ENCODE measurements at places on chromosomes 3 and 15.

- no peak for DNase-seq
These were observed 35.1 kb upstream of the CSPG5 start for GRCh38 chr3:47613722-47614121.

DNA sequence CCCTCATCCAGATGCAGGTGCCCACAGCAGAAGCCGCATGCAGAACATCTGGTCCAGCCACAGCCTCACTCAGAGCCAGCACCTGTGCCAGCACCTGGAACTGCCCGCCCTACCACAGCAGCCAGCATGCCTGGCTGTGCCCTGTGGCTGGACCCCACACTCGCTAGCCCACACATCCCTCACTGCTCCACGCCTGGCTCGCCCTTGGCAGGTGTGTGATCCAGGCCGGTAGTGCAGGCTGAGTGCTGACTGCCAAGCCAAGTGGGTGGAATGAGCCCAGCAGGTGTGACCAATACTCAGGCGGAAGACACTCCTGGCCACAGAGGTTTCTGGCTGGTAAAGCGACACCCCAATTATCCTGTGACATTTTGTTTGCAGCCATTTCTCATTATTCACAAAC lies 162.4 kb upstream of the ROBO1 start:
- DNase-seq: no peak

- no peak for DNase-seq
These were observed 222.2 kb downstream of the WNT5A start for GRCh38 chr3:55264919-55265318.

DNA sequence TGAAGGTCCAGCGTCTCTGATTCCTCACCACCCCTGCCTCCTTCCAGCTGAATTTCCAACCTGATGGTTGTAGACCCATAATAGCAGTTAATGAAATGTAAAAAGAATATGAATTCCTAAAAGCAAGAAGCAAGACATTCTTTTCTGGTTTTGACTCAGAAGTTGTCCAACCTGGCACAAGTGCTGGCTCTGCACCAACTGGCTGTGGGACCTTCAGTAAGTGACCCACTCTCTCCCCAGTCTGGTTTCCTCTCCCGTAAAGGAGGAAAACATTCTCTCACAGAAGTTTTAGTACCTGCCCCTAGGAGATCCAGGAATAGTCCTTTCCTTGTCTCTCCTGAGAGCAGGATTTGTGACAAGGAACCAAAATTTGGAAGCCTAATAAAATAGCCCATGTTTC lies 236.9 kb upstream of the TRIM42 start:
- no peak for DNase-seq

DNA sequence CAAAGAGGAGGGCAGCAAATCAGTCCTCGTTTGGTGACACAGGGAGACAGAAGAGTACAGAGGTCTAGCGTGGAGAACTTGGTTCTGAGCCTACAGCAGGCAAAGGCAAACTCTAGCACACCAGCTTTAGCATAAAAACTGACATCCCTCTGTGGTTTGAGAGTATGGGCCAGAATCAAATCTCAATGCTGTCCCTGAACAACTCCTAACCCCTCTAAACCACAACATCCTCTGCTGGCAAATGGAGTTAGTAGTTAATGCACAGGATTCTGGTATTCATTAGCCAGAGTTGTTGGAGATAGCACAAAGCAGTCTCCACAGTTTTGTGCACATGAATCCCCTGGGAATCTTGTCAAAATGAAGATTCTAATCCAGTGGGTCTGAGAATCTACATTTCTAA lies 315.8 kb downstream of the NTRK3 start:
- DNase-seq: no peak

- no peak for DNase-seq
These were observed 47.1 kb downstream of the IDH2 start for GRCh38 chr15:90055182-90055581.

DNA sequence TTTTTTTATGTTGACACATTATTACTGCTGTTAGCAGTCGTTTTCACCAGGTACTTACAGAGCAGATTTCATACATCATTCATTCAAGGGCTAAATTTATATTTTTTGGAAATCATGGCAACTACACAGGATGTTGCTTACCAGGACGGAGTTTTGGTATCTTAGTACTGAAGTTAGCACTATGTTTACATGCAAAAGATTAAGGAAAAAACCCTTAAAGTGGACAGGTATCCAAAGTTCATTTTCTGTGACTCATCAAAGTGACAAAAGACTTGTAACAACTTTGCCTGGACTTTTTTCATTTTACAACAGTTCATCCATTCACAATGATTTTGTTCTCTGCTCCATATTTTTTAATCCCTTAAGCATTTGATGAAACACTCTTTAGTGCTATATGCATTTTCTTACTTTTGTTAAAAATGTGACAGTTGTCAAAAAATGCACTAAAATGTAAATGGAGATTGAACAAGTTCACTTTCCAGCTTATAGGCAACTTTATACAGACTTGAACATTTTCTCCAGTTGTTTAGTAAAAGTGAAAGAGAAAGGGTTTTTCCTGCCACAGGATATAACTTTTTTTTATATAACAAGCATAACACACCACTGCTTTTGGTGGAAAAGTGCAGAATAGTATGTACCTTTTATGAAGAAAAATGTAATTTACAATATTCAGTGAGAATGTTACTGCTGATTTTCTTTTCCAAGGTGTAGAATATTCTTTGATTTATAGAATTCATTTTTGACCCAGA lies 104.1 kb downstream of the STT3B start:
- no peak for DNase-seq

- DNase-seq: no peak
These were observed 68.1 kb downstream of the PPARG start for GRCh38 chr3:12356996-12357395.

GRCh38 chr3:59644479-59645402 lies 594.9 kb upstream of the CFAP20DC start:
- DNase-seq: no peak

DNA sequence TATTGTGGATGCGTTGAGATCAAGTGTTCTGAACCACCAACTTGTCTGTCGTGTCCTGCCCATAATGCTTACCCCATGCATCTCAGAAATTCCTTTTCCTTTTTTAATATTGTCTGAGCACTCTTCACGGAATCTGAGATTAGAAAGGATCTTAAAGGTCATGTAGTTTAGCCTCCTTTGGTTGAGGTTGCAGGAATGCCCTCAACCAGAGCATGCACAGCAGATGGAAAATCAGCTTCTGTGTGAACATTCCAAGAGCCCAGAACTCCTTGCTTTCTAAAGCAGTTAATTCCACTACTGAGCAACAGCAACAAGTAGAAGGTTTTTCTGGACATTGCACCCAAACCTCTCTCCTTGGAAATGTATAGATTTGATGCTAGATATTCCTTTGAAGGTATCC lies 153.7 kb downstream of the TPRG1 start:
- DNase-seq: no peak

DNA sequence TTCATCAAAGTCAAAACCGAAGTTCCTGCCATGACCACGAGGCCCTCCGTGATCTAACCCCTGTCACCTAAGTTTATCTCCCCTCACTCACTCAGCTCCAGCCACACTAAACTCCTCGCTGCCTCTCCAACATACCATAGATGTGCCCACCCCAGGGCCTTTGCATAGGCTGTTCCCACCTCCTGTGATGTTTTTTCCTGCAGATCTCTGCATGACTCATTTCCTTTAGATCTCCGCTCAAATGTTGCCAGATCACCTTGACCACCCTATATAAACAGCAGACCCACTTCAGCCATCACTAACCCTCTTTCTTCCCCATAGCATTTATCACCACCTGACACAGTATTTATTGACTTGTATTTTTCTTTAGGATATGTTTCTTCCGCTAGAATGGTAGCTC lies 58.5 kb downstream of the HRH1 start:
- DNase-seq: no peak

GRCh38 chr3:13091898-13092611 lies 18.8 kb upstream of the IQSEC1 start:
- DNase-seq: peak; percentile 78

- no peak for DNase-seq
These were observed 2.2 kb downstream of the USP3 start for GRCh38 chr15:63506537-63507035.

DNA sequence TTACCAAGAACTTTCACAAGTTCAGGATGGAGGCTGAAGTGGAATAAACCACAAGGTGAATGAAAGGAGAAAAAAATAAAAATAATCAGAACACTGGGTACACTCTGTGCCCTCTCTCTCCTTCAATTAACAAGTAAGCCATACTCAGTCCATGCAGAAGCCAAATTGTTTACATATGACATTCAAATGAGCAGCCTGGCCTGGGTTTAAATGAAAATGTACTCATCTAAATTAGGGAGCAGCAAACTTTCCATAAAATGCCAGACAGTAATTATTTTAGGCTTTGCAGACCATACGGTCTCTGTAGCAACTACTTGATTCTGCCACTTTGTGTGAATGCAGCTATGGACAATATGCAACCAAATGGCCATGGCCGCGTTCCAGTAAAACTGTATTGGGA lies 376.6 kb downstream of the MAGI1 start:
- DNase-seq: no peak

GRCh38 chr3:27392950-27393679 lies 23.9 kb upstream of the NEK10 start:
- DNase-seq: no peak

DNA sequence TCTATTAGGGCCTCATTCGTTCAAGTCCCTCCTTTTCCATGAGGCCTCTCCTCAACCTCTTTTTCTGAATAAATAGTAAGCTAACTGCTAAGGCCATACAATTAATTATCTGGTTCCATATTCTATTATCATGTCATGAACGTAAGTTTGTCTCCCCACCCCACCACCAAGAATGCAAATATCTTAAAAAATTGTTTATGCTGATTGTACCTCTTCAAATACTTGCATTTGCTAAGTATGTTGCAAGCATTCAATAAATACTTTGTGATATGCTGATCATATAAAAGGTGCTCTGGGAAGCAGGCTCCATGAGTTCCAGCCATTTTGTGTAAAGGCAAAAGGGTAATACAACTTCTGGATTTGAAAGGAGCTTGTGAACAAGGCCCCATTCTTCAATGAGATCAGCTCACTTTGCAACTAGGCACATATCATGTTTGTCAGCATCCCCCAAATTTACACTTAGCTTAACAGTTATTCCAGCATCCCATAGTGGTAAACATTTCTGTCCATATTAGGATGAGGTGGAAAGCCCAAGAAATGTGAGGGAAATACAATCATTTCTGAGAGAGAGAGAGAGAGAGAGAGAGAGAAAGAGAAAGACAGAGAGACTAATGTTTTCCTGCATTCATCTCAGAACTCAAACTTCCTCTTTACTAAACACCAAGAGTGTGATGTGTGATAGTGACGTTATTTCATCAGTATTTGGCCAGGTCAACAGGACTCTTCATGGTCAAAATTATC lies 33.2 kb downstream of the SLC12A8 start:
- DNase-seq: no peak

- no peak for DNase-seq
These were observed 130.5 kb downstream of the FOXB1 start for GRCh38 chr15:60134609-60135008.

DNA sequence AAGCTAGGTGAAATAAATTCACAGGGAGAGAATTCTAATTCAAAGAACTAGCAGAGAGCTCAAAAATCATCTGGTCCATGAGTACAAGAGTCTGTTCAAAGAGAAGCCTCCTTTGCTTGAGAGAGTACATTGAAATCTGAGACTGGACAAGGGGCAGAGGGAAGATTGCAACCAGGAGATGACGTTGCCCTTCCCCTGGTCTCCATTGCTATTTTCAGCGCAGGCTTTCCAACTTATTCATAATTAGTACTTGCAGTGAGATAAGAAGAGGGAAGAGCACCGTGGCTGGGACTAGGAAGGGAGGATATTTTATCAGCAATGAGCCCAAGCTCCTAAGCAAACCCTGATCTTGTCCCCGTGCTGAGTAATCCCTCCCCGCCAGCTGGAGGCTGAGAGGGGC lies 251.8 kb upstream of the RORA start:
- no peak for DNase-seq

DNA sequence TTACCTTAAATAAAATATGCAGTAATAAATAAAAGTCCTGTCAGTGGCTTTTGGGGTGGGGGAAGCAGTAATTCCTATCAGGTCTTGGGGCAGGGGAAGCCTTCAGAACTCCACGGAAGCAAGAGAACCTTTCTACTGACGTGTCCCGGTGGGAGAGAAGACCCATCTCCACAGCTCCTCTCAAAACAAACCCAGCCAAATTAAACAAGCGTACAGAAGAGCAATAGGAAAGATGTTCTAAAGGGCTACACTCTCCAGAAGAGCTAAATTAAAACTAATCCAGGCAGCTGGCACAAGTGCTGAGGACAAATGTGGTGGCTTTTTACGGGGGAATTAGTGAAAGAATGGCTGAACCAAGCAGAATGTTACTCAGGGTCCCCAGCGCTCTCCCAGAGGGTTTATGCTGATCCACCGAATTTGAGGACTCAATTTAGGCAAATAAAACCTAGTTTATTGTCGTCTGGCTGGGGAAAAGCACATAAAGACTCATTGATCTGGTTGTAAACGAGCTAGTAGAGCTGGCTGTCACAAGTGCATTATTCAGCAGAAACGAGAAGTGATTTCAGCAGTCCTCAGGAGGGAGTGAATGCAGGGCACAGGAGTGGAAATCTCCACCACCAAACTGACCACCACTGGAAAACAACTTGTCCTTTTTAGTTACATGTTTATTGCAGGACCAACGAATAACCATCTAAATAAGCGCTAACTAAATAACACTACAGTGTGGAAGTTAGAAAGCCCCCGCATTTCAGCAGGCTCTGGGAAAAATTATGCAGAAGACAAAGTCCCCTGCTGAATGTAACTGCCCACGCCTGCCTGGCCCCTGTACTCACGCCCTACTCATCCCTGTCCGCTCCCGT lies 13.5 kb downstream of the BFSP2 start:
- DNase-seq: no peak
